NCI-H1436 treated with DMSO at 0.1 percent for 48 hours (cell line): ENCODE measurements at places on chromosomes 12 and 14.
A peak's percentile ranks its signal among the peaks of the same experiment; 100 is the strongest.

DNA sequence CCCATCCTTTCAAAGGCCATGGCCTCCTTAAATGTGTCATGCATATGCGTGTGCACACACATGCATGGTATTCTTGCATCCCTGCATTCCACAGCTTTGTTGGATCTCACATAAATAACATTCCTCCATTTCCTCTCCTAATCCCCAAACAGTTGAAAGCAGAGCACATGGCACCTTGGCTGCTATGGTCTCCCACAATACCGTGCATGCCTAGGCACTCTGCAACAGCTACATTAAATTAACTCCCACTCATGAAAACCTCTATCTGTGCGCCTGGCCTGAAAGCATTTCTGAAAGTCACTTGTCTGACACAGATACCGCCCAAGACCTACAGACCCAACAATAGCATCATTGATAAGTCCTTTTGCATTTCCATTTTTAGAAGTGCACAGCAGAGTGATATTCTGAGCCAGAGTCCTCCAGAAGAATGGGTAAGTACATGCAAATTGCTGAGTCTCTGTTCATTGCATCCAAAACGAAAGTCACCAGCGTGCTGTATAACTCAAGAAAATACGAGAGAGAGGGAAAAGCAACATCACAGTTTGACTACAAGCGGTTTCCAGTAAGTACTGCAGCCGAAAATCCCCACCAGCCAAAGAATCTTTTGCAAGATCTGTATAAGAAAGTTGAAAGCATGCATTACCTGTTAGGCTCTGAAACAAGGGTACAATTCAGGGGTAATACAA, 436 bp downstream of the ASB2 start:
- DNase-seq = no peak

DNA sequence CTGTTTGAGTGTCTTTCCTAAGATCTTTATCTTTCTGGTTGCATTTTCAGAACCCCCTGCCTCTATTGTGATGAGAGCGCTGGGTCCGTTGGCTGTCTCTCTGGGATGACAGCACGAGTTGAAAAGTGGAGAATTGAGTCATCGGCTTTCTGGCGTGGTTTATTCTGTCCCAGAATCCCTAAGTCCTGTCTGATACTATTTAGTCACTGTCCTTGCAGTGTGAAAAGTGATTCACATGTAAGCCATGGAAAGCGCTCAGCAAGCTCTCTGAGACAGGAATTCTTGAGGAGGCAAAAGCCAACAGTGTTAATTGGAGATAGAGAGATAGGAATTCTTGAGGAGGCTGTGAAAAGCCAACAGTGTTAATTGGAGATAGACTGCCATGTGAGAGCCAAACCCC, 121.7 kb downstream of the CHST11 start:
- no peak for DNase-seq

DNA sequence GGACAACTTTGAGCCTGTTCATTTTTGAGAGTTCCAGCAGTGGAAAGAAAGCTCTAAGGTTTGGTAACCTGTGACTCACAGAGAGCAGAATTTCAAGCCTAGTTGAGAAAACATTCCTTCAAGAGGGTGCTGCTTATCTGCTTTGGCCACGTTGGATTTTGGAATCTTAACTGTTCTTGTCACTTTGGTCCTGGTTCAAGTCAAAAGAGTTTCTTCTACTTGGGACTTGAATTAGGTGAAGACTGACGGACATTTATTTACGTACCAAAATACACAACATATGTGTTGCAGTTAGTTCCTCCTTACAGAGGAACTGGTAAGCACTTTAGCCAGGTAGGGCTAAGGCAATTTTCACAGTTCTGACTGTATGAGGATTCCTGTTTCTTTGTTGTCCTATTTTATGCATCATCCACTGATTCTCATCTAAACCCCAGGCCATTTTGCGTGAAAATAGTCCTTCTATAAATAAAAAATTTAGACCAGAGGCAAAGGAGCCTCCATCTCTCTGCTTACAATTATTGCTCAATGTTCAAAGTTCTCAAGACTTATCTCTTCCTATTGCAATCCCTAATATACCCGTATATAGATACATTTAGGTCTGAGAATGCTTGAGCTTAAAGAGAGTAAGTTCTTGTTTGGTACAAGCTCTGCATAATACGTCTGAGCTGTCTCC, 580.9 kb downstream of the DIO2 start:
- no peak for DNase-seq

DNA sequence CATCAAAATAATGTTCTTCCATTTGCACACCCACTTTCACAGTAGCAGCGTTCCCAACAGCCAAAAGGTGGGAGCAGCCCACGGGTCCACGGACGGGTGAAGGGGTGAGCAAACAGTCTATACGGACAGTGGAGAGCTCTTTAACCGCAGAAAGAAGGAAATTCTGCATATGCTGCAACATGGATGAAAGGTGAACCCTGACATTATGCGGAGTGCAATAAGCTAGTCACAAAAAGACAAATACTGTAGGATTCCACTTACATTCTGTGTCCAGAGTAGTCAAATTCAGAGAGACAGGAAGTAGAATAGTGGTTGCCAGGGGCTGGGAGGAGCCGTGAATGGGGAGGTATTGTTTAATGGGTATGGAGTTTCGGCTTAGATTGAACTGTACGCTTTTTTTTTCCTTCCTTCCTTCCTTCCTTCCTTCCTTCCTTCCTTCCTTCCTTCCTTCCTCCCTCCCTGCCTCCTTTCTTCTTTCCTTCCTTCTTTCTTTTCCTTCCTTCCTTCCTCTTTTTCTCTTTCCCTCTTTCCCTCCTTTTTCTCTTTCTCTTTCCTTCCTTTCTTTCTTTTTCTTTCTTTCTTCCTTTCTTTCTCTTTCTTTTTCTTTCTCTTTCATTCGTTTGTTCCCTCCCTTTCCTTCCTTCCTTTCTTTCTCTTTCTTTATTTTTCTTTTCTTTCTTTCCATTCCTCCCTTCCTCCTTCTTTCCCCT, 15.8 kb upstream of the ANKRD9 start:
- DNase-seq = no peak

DNA sequence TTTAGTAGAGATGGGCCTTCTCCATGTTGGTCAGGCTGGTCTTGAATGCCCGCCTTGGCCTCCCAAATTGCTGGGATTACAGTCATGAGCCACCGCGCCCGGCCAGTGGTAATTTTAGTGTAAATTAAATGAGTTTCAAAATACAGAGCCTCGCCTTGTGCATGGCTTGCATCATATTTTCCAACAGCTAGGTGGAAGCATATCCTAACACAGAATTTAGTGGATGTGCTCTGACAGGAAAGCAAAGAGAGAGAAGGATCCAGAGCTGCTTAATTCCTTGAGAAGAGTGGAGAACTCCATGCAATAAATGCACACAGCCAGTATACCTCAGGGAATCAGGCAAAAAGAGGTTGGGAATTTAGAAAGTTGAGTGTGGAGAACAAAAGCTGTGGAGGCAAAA, 2.5 kb downstream of the OR6C2 start:
- DNase-seq = no peak

GRCh38 chr14:35818346-35819115, 7.6 kb upstream of the BRMS1L start:
- DNase-seq = no peak

DNA sequence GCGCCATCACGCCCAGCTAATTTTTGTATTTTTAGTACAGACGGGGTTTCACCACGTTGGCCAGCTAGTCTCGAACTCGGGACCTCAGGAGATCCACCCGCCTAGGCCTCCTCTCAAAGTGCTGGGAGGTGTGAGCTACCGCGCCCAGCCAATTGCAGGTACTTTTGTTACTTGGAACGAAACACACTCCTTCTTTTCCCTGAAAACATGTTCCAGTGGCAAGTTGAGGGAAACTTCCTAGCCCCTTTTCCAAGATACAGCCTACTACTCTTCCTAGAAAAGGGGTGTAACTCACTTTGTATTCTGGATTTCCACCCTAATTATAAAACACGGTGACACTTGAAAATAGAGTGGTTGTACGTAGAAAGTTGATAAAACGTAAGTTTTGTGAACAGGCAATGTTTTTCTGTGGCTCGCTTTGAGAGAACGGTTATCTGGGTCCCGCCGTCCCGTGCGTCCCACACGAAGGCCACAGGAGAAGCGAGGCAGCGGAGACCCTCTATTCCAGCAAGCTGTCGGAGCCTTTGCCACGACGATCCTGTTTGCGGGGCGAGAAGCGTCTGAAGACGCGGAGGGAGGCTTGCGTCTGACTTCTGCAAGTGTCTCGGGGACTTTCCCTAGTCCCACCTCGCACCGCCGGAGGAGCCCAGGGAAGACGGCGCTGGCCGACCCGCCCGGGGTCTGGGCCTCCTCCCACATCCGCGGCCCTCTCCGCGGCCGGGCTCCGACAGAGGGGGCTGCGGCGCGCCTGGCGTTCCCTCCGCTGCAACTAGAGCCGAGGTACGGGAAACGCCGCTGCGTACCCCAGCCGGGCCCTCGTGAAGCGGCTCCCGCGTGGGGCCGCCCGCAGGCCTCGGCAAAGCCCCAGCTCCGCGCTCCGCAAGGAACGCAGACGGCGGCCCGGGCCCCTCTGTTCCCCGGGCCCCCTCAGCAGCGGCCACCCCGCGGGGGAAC, 745 bp downstream of the CDCA4 start:
- no peak for DNase-seq

DNA sequence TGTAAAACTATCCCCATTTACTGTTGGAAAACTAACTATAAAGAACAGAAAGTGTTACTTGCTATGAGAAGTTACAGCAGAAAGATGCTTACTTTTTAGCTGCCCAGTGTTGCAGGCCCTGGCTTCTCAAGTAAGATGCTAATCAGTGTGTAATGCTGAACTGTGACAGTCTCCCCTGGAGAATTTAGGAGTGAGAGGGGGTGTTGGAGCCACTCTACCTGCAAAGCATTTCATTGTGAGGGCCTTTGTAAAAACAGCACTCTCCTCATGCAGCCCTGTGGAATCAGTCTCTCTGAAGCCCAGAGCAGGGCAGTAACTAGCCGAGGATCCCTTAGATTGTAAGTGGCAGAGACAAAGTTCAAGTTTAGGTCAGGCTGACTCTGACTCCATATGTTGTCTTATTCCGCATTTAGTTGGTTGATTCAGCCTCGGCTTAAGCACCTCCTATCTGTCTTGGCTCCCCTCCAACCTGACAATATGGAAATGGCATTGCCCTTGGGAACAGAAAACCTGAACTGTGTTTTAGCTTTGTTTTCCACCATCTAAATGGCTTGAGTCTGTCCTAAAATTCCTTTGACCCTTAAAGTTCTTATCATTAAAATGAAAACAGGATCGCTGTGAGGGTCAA, 141.3 kb downstream of the PRKCH start:
- DNase-seq = no peak

- no peak for DNase-seq
Measured at GRCh38 chr12:106913456-106913855, 42.3 kb upstream of the TMEM263 start.

- DNase-seq = no peak
Measured at GRCh38 chr12:19311165-19311564, 128.1 kb upstream of the AEBP2 start.

DNA sequence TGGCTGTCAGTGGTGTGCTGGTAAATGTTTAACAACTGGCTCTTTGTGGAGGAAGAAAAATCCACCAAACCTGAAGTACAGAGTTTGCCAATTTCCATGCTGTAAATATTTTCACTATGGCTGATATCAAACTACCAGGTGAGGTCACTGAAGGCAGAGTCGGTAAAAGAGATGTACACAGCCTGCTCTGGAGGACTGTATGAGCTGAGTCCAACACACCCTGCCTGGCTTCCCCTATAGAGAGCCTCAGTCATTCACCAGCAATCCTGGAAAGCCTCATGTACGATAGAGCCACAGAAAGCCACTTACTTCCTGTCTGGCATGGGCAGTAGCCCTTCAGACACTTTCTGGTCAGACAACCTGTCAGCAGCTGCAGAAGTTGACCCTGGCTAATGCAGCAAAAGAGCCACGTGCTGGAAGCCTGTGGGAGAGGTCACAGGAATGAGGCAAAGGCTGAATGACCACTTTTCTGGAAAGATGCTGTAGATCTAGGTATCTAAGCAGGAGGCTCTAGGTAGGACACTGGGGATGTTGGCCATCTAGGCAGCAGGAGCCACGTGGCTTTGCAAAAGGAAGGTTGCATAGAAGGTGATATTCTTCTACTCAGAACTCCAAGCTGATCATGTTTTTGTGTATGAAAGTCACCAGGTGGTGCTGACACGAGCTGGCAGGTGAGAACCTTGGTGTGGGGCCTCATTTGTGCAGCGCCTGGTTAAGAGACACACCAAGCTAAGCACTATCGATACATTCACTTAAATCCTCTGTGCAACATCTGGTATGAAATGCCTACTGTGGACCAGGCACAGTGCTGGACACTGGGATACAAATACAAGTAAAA, 553.9 kb downstream of the VRK1 start:
- DNase-seq = no peak

DNA sequence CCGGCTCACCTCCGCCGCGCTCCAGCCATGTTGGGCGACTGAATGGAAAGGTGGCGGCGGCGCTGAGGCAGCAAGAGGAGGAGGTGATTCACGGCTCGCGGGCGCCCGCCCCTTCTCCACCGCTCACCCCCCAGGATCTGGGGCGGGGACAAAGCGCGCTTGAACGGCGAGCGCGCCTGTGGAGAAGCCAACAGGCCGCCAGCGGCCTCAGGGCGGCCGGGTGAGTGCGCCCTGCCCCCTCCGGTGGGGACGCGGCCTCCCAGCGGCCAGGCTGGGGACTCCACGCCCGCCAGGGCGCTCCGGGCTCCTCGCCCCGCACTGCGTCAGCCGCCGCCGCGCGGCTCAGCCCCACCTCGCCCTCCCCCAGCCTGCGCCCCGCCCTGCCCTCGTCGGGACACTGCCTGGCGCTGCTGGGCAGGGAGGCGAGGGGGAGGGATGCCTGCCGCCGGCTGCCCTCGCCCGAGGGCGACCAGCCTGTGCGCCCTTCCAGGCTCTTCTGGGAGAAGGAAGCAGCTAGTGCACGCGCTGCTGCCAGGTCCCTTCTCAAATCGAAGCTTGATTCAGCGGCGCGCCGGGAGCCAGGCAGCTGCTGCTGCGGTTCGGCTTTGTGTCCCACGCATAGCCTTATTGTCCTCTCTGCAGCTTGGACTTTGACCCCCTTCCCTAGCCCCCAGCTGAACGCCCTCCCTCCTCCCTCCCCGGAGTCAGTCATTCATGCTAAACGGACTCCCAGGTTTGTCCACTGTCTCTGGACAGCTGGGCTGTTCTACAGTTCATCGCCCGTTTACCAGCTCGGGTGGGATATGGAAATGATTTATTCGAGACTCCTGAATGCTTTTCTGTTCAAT, at the start of gene KIF21A:
TSS of gene KIF21A (minus strand) at position 40 of the 848 bp plus-strand sequence. CDS start 150 bp downstream, outside the sequence.
- peak; percentile 26 for DNase-seq

DNA sequence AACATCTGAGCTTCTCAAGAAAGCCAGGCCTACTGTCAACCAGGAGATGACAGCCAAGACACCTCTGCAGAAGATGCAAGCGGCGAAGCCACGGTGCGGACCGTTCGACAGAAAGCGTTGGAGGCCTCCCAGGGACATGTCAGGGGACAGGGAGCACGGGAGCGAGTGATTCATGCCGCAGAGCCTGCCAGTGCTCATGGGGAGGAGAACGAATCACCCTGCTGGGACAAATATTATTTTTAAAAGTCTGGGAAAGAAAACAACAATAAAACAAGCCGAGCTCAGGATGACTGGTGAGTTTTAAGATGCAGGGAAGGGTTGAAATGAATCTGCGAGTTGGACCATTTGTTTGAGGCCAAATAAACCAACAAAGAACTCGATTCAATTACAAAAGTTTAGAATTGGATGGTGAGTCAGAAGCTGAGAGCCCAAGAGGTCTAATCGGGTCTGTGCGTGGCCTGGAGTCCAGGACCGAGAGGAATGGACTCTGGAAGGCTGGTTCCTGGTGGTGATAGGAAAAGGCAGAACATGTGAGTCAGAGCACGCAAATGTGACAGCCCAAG, 91.0 kb downstream of the RBM19 start:
- no peak for DNase-seq

GRCh38 chr14:104387022-104388010, 192.2 kb upstream of the C14orf180 start:
- no peak for DNase-seq

- no peak for DNase-seq
Measured at GRCh38 chr12:114241973-114242434, 163.9 kb downstream of the TBX5 start.

GRCh38 chr14:91817566-91818325, 49.6 kb downstream of the TC2N start:
- DNase-seq = no peak
